ENCODE measurements at places on chromosomes 13 and 19. TPM values are rescaled to one million over a fixed set of nuclear protein-coding genes. Genes with fewer than 3 reads are reported as not detected.

DNA sequence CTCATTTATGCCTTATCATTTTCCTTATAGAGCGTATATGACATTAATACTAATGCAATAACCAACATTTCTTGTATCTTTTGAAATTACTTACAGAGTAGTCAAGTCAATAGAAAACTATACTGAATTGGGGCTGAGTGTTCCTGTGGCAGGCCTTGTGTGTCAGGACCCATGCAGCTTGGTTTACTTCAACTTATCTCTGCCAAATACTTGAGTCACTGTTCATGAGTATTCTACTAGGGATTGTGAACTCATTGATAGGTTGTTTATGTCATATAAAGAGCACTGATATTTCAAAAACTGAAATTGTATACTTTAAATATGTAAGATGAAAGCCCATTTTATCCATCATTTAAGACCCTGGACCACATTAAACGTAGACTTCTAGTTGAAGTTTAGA, 688.6 kb upstream of the SLITRK1 start:
- H3K4me1 ChIP-seq: no peaks in the 10 kb centered on the region
- no peak overlapping the region for H3K27ac ChIP-seq
- H3K4me3 ChIP-seq: no peak overlapping the region
- H3K36me3 ChIP-seq: no peaks in the 10 kb centered on the region
- H3K27me3 ChIP-seq: no peaks in the 10 kb centered on the region

DNA sequence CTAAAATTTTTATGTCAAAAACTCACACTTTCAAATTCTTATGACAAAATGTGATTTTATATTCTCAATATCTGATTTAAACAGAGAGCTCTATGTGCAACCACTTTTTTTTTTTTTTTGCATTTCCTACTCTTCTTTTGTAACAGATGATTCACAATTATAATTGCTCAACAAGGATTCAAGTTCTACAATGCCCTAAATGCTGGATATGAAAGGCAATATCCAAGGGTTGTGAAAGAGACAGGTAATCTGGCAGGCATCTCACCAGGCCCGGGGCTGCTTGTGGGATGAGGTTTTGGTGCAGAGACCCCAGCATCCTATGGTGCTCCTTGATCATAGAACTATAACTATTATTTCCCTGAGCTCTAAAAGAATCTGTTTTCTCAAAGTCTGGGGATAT, 363.6 kb upstream of the NBEA start:
- H3K27ac ChIP-seq: no peak overlapping the region

VSTM2B gene
- total RNA-seq: not detected

LGI4 gene
- 3.3 TPM for total RNA-seq

All from psoas muscle (tissue), 8 donors.